ENCODE measurements at places on chromosomes 5 and 9. TPM values are rescaled to one million over a fixed set of nuclear protein-coding genes. Genes with fewer than 3 reads are reported as not detected.

GRCh38 chr5:83645936-83646335, 74.7 kb downstream of the HAPLN1 start:
- DNase-seq = no peak

DNA sequence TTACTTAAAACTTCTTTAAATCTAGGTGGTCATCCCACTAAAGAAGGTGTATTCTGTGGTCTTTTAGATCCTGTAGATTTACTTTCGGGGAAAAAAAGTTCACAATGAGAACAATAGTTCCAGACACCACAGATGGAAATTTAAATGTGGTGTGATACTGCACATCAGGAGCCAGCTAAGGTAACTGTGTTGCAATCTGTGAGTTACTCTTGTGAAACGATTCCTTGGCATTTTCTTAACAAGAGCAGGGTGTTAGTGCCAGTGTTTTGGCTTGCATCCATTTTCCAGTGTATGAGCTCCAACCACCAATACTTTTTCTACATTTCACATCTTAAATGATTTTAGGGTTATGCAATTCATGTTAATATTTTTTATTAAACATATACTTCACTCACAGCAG, 674.5 kb downstream of the CETN3 start:
- DNase-seq = no peak

- DNase-seq = no peak
Measured at GRCh38 chr9:35891646-35892045, 14.4 kb upstream of the HRCT1 start.

Gene PCDHGB4
- total RNA-seq = 0.06 TPM

Gene BARHL1
- total RNA-seq = not detected

Gene IFNK
- not detected for total RNA-seq

DNA sequence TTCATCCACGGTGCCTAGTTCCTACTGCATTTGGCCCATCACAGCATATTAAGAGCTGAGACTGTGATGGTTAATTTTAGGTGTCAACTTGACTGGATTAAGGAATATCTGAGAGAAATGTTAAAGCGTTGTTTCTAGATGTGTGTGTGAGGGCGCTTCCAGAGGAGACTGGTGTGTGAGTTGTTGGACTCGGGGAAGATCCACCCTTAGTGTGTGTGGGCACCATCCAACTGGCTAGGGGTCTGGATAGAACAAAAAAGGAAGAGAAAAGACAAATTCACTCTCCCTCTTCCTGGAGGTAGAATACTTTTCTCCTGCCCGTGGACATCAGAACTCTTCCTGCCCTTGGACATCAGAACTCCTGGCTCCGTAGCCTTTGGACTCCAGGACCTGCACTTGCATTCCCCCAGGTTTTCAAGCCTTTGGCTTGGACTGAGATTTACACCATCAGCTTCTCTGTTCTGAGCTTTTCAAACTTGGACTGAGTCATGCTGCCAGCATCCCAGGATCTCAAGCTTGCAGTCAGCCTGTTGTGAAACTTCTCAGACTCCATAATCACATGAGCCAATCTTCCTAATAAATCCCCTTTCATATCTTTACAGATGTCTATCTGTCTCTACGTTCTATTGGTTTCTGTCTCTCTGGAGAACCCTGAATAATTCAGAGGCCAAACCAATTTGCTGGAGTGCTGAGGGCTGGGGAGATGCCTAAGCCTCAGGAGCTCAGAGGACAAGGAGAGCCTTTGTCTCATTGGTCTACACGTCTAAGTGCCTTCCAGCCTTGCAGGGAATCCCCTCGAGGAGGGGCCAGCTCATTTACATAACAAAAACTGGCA, 164.5 kb downstream of the DCP2 start:
- no peak for DNase-seq

GRCh38 chr5:143316337-143316736, 87.1 kb downstream of the NR3C1 start:
- no peak for DNase-seq

Gene PDCD1LG2
- 6.9 TPM for total RNA-seq

- no peak for DNase-seq
Measured at GRCh38 chr5:9507974-9508373, 37.9 kb downstream of the SEMA5A start.

DNA sequence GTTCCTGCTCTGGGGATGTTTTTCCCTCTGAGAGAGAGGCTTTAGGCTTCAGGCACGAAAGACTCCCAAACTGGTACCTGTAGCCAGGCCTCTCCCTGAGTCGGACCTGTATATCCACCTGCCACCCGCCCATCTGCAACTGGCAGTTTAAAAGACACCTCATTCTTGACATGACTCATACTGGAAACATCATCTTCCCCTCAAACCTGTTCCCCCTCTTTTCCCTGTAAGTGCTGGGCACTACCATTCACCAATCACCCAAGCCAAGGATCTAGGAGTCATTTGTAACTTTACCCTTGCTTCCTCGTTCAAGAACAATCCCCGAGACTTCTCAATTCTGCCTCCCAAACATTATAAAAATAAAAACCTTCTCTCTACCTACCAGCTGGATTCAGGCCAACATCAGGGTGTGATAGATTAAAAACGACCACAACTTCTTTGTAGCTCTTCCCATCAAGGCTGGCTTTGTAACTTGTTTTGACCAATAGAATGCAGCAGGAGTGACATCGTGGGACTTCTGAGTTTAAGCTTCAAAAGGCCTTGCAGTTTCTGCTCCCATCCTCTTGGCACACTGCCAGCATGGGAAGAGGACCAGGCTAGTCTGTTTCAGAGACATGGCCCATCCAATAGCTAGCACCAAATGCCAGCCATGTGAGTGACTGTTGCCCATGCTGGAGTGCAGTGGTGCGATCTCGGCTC, 1.8 kb upstream of the WDR31 start:
- DNase-seq = no peak
